ENCODE measurements at places on chromosomes 1 and 21.

- no peak for DNase-seq
Observed at GRCh38 chr1:49686107-49686506, 337.6 kb downstream of the AGBL4 start.

GRCh38 chr1:230144758-230145504 is 77.9 kb downstream of the GALNT2 start:
- DNase-seq = no peak

DNA sequence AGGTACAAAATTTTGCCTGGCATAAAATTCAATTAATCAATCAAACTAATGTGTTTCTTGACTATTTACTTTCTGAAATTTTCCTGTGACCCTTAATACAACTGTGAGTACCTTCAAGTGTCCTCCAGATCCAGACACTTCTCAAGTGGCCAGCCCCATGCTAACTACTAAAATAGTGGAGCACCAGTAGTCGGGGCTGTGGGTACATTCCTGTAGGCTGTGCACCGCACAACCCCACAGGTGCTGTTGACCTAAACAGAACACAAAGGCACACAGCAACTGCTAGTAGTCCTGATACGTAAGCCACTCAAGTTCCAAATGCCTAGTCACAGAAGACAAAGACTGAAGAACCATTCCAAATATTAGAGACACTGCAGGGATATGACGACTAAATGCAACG is 36.6 kb downstream of the TMEM50B start:
- no peak for DNase-seq

- no peak for DNase-seq
Observed at GRCh38 chr1:219582296-219582695, 30.6 kb downstream of the ZC3H11B start.

DNA sequence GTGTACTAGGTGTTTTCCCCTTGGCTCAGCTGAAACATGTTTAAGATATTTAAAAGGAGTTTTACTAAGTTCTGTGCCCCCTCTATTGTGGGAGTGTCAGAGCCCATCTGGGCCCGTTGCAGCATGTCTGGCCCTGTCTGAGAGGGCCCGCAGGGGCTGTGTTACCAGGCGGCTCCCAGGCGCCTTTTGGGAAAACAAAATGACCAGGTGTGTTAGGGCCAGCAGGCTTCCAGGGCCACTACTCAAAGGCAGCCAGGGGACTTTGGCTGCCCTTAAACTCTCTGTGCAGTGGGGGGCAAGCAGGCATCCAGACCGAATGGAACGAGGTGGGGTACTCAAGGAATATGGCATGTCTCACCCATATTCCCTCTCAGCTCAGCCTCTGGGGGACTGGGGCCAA is 111.7 kb downstream of the KCNN3 start:
- DNase-seq = no peak

GRCh38 chr1:116666187-116667077 is 1.1 kb downstream of the IGSF3 start:
- no peak for DNase-seq

DNA sequence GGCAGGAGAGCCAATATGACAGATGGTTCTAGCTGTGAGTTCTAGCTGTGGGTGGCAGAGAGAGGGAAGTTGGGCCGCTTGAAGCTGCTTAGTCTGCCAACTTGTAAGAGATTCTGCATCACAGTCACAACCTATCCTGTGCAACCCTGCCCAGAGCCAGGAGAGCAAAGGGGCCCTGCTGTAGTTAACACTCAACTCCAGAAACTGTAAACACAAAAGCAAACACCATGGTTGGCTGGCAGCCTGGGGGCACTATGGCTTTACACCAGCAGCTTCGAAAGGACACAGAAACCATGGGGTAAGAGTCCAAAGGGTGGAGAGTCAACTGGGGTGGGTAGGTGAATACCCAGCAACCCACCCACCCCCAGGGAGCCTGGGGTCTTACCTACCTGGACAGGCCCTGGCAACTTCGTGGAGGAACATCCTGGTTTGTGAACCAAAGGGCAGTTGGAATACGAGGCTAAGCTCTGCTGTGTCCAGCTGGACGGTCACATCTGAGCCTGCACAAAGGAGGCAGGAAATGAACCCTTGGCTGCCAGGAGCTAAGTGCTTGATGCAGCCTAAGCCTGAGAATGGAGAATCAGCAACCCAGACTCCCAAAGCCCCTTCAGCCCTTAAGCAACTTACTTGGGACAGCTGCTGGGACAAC is 6.4 kb downstream of the INPP5B start:
- DNase-seq = no peak

DNA sequence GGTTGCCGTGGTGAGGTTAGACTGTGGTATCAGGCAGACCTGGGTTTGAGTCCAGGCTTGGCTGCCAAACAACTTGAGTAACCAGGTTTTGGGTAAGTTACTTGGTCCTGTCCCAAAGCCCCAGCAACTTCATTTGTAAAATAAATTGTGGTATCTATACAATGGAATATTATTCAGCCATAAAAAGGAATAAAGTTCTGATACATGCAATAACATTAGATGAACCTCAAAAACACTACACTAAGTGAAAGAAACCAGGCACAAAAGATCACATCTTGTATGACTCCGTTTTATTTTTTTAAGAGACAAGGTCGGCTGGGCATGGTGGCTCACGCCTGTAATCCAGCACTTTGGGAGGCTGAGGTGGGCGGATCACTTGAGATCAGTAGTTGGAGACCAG is 16.4 kb upstream of the MIXL1 start:
- DNase-seq = no peak

- DNase-seq = no peak
Observed at GRCh38 chr1:167665469-167665868, 35.4 kb downstream of the RCSD1 start.

DNA sequence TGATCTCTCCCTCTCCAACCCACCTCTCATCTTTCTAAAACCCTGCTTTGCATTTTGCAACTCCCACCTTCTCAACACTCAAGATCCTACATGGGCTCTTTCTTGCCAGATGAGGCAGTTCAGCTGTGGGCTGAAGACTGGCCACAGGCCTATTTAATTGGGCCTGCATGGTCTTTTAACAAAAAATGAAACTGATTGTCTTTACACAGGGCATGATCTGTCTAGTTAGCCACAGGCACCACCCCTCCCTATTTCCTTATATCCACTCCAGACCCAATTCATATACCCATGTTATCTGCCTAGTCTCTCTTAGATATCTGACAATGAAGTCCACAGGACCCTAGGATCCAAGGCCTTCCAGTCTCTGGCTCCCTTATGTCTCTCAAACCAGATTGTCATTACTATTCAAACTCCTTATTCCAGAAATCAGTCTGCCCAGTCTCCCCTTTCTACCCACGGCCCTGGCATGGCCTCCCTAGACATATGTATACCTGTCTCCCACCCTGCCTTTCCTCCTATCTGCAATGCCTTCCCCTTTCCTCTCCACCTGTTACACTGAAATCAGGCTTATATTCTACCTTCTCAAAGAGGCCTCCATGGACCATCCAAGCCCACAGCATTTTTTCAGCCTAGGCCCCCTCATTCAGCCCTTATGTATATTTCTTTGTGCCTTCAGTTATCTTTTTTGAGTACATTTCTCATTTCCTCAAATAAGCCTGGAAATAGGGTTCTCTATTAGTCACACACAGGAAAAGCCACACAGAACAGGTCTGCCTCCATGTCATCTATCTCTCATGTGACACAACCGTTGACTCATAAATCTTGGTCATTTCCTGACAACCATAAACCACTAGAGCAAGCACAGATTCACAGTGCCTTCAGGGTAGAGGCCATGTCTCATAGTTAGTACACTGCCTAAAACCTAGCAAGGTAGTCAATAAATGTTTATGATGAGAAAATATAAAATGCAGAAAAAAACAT is 39.0 kb downstream of the LPAR3 start:
- peak; percentile 3 for DNase-seq

DNA sequence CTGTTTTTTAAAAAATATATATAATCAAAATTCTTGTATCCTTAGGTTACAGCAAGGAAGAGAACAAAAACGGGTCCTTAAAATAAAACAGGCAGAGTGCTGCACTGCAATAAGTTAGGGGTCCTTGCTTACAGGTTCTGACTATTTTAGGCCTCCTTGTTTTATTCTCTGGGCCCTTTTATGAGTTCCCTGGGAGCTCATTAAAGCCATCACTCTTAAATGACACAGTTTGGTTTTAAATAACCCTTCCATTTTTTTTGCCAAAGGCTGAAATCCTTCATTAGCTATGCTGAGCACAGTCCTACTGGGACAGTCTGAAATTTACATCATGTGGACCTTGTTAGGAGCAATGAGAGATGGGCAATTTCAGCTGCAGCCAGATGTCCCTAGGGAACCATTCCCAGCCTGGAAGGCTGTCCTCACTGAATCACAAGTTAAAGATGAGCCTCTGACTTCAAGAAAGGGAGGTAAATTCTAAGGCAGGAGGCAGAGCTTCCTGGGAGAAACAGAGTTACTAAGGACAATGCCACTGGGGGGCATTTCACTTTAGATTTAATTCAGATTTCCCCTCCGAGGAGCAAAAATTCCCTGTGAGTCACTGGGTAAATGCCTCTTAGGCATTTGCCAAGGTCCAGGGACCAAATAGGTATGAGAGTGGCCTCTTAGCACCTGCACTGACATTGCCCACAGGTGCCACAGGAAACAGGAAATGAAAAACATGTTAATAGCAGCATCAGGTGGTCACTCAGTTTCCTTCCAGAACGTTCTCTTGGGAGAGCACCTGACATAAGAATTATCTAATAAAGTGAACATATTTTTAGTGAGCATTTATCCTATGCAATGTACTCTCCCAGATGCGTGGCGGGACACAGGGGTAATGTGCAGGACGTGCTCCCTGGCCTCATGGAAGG is 3.8 kb upstream of the MUL1 start:
- DNase-seq = no peak

DNA sequence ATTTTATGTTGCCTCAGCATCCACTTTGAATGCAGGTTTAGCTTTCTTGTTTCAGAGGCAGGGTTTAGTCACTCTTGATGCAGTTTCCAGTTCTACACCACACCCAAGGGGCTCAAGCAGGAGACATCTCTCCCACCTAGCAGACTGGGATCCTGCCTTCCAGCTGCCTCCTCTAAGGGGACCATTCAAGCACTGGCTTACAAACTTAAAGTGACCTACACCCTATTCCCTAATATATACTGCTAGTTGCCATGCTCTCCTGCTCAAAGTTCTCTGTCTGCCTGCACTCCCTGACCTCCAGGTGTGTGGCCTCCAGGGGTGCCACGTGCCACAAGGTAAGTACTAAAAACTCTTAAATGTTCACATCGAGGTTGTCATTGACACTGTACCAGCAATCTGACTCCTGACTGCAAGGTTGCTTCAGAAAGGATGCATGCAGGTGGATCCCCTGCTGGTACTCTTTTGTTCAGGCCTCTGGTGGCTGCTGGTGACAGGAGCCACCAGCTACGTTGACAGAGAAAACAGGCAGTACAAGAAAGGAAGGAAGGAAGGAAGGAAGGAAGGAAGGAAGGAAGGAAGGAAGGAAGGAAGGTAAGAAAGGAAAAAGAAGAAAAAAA is 185.9 kb downstream of the COQ8A start:
- DNase-seq = no peak

DNA sequence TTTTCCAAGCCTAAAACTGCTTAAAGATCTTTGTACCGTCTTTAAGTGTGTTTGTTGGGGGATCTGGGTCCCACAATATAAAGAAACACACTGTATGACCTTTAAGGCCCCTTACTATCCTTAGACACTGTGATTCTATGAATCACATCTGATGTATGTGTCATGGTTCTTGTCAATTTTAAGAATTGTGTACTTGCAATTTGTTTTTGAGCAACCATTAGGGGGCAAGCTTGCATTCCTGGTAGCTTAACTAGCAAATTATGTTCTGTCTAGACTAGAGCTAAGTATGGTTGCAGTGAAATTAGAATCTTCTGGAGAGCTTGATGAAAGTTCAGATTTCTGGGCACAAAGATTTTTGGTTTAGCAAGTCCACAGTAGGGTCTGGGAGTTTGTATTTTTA is 219.5 kb downstream of the TPR start:
- DNase-seq = no peak

Data from stimulated activated CD4-positive, alpha-beta T cell treated with anti-CD3 and anti-CD28 coated beads, Interleukin-1b, Interleukin-23, amount 100 ng/mL, for 4 hours (primary cell).